ENCODE measurements at places on chromosomes 3 and 15. TPM values are rescaled to one million over a fixed set of nuclear protein-coding genes. Genes with fewer than 3 reads are reported as not detected.

GRCh38 chr3:118641608-118642007 lies 393.0 kb downstream of the IGSF11 start:
- H3K27me3 ChIP-seq = no peaks in the 10 kb centered on the region
- H3K27ac ChIP-seq = no peak overlapping the region
- no peak for DNase-seq
- H3K36me3 ChIP-seq = no peaks in the 10 kb centered on the region
- H3K4me3 ChIP-seq = no peak overlapping the region
- H3K4me1 ChIP-seq = no peaks in the 10 kb centered on the region

- H3K27me3 ChIP-seq = no peaks in the 10 kb centered on the region
- H3K27ac ChIP-seq = no peak overlapping the region
- no peaks in the 10 kb centered on the region for H3K36me3 ChIP-seq
- DNase-seq = no peak
- H3K4me3 ChIP-seq = no peak overlapping the region
- H3K4me1 ChIP-seq = no peaks in the 10 kb centered on the region
Observed at GRCh38 chr3:192434186-192434585, 293.2 kb downstream of the FGF12 start.

DNA sequence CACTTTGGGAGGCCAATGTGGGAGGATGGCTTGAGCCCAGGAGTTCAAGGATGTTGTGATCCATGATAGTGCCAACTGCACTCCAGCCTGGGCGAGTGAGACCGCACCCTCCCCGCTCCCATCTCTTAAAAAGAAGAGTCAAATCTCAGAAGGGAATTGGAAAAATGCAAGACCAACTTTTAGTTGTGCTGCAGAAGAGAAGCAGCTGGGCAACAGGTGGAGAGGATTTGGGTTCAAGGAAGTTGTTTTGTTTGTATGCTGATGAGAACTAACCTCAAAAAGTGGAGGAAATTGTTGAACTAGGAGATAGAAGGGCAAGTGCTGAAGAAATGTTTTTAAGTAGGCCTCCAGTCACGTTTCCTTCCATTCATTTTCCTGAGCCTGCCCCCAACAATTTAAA lies 12.8 kb upstream of the PDCD7 start:
- H3K36me3 ChIP-seq = no peaks in the 10 kb centered on the region
- H3K27ac ChIP-seq = no peak overlapping the region
- no peak for DNase-seq
- H3K4me1 ChIP-seq = no peaks in the 10 kb centered on the region
- H3K27me3 ChIP-seq = no peaks in the 10 kb centered on the region

DNA sequence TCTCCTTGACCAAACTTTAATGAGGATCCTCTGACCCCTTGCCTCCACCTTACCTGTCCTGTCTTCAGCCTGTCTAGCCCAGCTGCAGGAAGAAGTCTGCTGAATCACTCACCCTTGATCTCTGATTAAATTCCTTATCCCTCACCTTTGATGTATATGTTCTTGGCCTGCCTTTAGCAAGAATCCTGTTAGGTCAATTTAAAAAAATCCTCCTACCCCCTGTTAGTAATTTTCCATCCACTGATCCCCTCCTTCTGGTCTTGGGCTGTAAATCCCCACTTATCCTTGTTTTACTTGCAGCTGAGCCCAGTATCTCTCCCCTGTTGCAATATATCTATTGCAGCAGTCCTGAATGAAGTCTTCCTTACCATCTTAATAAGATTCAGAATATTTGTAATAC lies 39.0 kb downstream of the MYH15 start:
- no peaks in the 10 kb centered on the region for H3K4me1 ChIP-seq
- no peak overlapping the region for H3K4me3 ChIP-seq
- no peak overlapping the region for H3K27ac ChIP-seq

GRCh38 chr3:131393868-131394267 lies 12.3 kb downstream of the NUDT16 start:
- no peak overlapping the region for H3K27ac ChIP-seq
- DNase-seq = no peak
- no peaks in the 10 kb centered on the region for H3K27me3 ChIP-seq

DNA sequence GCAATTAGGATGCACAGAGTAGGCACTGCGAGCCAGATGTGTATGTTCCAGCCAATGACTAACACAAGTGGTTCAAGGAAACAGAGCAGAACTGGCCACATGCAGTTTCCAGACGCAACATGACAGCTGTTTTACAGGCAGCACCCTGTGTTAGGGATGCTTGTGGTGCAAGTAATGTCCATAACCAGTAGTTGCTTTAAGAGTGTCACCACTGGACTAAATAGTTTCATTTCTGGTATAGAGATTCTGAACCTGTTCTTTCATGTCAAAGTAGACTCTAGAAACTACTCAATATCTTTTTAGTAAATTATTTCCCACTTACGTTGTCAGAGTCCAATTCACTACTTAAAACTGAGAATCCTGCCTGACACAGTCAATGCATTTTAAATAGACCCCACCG lies 14.5 kb upstream of the LPP start:
- H3K4me3 ChIP-seq = no peak overlapping the region
- DNase-seq = no peak
- H3K27me3 ChIP-seq = no peaks in the 10 kb centered on the region
- no peaks in the 10 kb centered on the region for H3K36me3 ChIP-seq
- H3K4me1 ChIP-seq = no peaks in the 10 kb centered on the region
- H3K27ac ChIP-seq = no peak overlapping the region

- no peak overlapping the region for H3K4me3 ChIP-seq
- DNase-seq = no peak
Observed at GRCh38 chr15:60070838-60071493, 66.9 kb downstream of the FOXB1 start.

GRCh38 chr3:46091046-46091445 lies 63.8 kb upstream of the XCR1 start:
- no peaks in the 10 kb centered on the region for H3K36me3 ChIP-seq
- H3K4me1 ChIP-seq = no peaks in the 10 kb centered on the region
- H3K27me3 ChIP-seq = no peaks in the 10 kb centered on the region
- no peak overlapping the region for H3K4me3 ChIP-seq
- no peak for DNase-seq

- no peak overlapping the region for H3K27ac ChIP-seq
- DNase-seq = peak; percentile 47
- no peaks in the 10 kb centered on the region for H3K27me3 ChIP-seq
- no peaks in the 10 kb centered on the region for H3K4me1 ChIP-seq
Observed at GRCh38 chr3:54951405-54951804, 23.5 kb upstream of the LRTM1 start.

DNA sequence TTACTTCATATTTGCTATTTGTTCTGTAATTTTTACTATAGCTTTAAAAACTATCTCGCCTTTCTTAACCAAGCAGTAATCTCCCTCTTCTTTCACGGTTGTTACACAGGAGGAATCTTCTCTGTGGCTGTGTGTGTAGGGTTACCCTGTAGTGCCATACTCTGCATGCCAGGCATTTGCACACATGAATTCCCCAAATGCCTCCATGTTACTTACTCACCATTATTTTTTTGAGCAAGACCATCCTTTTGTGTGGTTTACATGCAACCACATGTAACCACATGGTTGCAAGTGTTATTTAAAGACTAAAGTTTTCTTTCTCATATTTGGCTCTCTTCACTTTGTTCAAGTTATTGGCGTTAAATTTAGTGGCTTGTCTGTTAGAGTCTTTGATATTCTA lies 45.5 kb downstream of the HPS3 start:
- DNase-seq = no peak
- no peaks in the 10 kb centered on the region for H3K27me3 ChIP-seq
- no peak overlapping the region for H3K4me3 ChIP-seq
- H3K27ac ChIP-seq = no peak overlapping the region
- H3K36me3 ChIP-seq = no peaks in the 10 kb centered on the region

DUOXA1 gene
- 0.80 TPM for total RNA-seq

OR4F15 gene
- not detected for total RNA-seq

SERPINI2 gene
- total RNA-seq = 1.6 TPM

CIB2 gene
- 4.9 TPM for total RNA-seq

MLF1 gene
- 8.8 TPM for total RNA-seq

HIGD2B gene
- total RNA-seq = not detected

GHSR gene
- not detected for total RNA-seq

ZIC4 gene
- total RNA-seq = not detected
